ENCODE measurements at places on chromosomes 11 and 22.

- no peak for DNase-seq
Measured at GRCh38 chr11:110513846-110514437, 84.2 kb downstream of the FDX1 start.

GRCh38 chr11:68113986-68114385 lies 7.2 kb downstream of the CHKA start:
- no peak for DNase-seq

DNA sequence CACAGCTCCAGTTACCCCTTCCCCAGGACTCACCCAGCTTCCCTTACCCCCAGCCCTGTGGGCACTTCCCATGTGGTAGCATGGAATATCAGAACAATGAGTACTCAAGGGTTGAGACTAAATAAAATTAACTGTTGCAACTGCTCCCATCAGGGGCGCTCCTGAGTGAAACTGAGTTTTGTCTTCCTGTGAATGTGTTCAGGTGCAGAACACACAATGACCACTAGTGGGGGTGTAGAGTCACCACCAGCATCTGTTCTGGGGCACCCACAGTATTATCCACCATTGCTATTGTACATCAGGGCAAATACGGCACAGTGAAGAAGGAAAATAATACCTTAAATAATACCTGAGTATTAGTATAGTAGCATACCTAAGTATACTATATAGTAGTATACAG lies 689.7 kb downstream of the TBC1D22A start:
- no peak for DNase-seq

DNA sequence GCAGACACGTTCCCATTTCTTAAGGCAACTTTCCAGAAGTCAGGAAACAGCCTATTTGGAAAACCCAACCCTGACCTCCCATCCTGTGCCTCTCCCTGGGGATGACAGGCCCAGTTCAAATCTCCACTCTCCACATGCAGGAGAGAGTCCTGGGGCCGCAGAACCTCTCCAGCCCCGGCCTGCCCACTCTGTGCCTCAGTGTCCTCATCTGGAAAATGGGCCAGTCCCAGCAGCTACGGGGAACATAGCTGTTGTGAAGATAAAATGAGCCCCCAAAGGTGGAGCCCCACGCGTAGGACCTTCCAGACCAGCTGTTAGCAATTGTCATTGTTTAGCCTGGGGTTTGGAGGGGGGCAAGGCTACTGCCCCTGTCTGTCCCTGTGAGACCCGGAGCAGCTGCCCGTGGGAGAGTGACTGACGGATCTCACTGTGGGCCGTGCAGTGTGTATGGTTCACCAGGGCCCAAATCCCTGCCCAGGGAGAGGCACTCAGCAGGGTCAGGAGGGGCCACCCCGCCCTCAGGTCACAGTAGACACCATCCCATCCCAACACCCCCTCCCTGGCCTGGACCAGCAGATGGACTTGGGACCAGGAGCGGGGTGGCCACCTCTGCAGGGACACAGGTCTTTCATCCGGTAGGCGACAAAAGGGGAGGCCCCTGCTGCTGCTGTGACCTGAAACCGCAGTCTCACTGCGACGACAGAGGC lies 145.9 kb downstream of the CTTN start:
- DNase-seq: no peak

- no peak for DNase-seq
Measured at GRCh38 chr22:50009765-50010675, 2.5 kb downstream of the IL17REL start.

DNA sequence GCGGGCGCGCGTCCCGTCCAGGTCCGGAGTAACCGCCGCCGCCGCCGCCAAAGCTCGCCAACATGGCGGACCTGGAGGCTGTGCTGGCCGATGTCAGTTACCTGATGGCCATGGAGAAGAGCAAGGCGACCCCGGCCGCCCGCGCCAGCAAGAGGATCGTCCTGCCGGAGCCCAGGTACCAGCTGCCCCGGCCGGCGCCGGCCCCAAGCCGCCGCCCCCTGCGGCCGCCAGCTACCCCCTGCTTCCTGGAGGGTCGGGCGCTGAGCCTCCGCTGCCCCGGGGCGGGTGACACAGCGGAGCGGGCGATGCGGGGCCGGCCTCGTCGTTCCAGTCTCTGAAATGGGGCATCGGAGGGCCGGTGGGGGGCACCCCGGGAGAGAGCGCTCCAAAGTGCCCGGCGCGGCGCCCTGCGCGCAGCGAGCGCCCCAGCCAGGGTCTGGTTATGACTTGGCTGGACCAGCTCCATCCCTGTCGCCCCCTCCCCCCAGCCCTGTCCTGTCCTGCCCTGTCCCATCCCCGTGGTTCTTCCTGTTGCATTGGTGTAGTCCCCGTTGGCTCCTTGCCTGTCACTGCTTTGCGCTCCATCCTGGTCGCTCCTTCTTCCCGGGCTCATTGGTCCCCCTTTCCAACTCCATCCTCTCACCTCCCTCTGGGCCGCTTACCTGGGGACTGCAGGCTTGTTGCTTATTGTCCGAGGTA lies 653 bp downstream of the GRK3 start:
- DNase-seq: no peak

DNA sequence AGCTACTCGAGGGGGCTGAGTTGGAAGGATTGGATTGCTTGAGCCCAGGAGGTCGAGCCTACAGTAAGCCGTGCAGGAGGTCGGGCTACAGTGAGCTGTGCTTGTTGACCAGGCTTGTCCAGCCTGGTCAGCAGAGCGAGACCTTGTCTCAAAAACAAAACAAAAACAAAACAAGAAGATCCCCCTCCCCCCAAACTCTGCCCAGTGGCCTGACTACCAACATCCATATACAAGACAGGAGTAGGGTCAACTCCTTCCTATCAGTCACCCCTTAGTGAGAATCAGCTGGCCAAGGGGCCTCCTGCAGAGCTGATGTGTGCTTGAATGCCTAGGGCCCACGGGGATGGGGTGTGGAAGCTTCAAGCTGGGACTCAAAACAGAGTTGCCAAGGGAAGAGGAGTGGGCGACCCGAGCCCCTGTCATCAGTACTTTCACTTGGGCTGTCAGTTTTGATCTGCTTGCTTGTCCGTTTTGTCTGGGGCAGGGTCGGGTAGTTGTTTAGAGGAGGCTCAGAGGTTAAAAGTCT lies 942 bp upstream of the TSPAN18 start:
- DNase-seq: no peak

- no peak for DNase-seq
Measured at GRCh38 chr11:125263268-125263790, 98.8 kb downstream of the PKNOX2 start.

DNA sequence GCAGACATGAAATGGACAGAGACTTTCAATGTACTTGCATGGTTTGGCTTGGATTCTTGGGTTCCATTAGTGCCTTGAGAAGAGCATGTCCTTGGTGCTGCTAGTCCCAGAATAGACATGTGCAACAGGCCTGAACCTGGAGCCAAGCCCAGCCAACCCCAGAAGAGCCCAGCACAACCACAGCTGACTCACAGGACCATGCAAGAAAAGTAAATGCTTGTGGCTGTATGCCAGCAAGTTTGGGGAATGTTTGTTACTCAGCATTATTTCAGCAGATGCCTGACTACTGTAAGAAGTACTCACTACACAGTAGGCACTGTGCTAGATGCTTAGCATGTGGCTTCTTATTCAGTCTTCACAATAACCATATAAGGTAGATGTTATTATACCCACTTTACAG lies 39.2 kb upstream of the HMGXB4 start:
- no peak for DNase-seq

- no peak for DNase-seq
Measured at GRCh38 chr11:1829039-1829820, 5.6 kb upstream of the SYT8 start.

DNA sequence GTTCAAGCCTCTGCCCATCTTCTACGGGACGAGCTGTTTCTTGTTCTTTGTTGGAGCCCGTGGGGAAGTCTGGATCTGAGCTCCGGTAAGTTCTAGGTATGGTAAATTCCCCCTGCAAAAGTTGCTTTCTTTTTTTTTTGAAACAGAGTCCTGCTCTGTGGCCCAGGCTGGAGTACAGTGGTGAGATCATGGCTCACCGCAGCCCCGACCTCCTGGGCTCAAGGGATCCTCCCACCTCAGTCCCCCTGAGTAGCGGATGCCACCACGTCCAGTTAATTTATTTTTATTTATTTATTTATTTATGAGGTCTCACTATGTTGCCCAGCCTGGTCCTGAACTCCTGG lies 35.5 kb upstream of the MOB2 start:
- DNase-seq: no peak

GRCh38 chr11:32396331-32396730 lies 39.0 kb downstream of the WT1 start:
- no peak for DNase-seq

DNA sequence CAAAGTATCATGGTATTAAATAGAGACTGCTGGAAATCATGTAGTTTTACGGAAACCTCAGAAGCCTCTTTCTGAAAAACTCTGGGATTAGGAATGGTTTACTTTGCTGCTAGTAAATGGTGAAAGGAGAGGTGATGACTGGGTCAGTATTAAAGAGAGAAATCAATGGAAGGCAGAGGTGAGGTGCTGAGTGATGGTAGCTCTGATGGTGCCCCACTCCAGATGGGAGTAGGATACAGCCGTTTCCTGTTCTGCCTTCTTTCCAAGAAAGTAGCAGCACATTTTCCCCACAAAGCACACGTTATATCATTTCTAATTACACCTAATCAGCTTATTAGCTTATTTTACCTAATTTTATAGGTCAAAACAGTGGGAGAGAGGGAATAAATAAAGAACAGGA lies 267.6 kb upstream of the PITPNB start:
- no peak for DNase-seq
